Neural crest cell (in vitro differentiated cells): ENCODE measurements at places on chromosomes 3 and 15.

DNA sequence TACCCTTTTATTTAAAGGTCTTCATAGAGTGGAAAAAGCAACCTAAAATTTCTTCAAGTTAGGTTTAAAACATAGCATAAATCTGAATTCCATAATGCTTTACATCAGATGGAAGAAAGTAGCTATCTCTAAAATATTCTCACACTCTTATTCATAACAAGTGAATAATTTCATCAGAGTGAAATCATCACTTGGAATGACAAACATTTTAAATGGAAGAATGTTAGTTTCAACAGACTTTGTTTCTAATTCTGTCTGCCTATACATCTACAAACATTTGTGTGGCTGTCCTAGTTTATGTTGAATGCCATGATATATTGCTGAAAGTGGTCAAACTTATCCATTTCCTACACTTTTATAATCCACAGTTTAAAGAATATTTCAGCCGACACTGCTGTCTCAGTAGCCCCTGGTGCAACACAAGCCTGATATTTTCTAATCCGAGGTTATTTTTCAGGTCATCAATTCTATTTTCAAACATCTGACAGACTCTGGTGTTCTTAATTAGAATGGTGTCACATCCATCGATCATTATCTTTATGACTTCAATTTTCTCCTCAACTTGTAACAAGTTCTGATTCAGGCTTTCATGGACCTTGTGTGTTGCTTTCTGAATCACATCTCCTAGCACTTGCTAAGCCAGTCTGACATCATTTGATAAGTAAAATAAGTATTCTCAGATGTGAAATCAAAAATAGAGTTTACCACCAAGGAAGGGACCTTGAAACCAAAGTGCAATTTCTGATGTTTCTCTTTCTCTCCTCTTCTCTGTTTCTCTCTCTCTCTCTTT is 17.1 kb upstream of the CNTN3 start:
- no peaks in the 10 kb centered on the region for H3K36me3 ChIP-seq
- H3K4me3 ChIP-seq = no peak overlapping the region
- H3K4me1 ChIP-seq = no peaks in the 10 kb centered on the region
- no peaks in the 10 kb centered on the region for H3K27me3 ChIP-seq

DNA sequence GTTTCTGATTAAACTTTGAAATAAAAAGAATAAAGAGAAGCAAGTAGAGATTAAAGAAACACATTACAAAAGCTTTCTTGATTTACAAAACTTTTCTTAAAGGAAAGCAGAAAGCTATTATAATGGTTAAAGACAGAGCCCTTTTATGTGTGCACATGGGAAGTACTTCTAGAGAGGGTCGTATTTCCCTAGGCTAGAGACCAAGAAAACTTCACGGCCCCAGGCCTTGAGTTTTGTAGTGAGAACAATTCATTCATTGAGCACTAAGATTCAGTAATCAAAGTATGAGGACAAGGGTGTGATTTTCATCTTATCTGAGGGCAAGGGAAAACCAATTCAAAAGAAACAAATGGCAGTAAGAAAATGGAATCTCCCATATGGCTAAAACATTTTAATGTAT is 854.1 kb downstream of the ROBO1 start:
- H3K4me1 ChIP-seq = peaks cover 63% of the 10 kb centered on the region
- DNase-seq = peak; percentile 18
- peaks cover 5% of the 10 kb centered on the region for H3K36me3 ChIP-seq

- H3K4me1 ChIP-seq = no peaks in the 10 kb centered on the region
- DNase-seq = no peak
- H3K27me3 ChIP-seq = no peaks in the 10 kb centered on the region
- H3K27ac ChIP-seq = no peak overlapping the region
- no peak overlapping the region for H3K4me3 ChIP-seq
- peaks cover 7% of the 10 kb centered on the region for H3K36me3 ChIP-seq
These were observed 23.9 kb downstream of the SLTM start for GRCh38 chr15:58909616-58910015.

DNA sequence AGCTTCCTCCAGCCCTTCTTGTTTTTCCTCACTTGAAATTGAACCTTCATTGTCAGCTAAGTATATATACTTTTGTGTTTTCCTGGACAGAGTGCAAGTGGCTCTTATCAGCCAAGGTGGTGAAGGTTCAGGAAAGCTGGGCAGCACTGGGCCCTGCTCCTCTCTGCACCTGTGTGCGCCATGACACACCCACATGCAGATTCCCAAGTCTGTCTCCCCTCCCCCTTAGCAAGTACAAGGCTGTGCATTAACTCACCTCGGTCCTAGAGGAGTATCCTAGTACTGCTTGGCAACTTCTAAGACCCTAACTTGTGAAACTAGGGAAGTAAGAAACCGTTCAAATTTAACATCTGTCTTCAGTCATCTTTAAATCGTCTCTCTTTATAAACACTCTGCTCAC is 85.8 kb downstream of the SLC49A4 start:
- no peak for DNase-seq
- H3K36me3 ChIP-seq = peaks cover 2% of the 10 kb centered on the region
- H3K27me3 ChIP-seq = no peaks in the 10 kb centered on the region
- H3K27ac ChIP-seq = no peak overlapping the region
- no peak overlapping the region for H3K4me3 ChIP-seq

GRCh38 chr3:78858910-78859309 is 908.9 kb downstream of the ROBO1 start:
- peaks cover 12% of the 10 kb centered on the region for H3K36me3 ChIP-seq
- no peaks in the 10 kb centered on the region for H3K27me3 ChIP-seq
- DNase-seq = no peak
- H3K4me3 ChIP-seq = no peak overlapping the region
- H3K4me1 ChIP-seq = peaks cover 9% of the 10 kb centered on the region
- no peak overlapping the region for H3K27ac ChIP-seq

DNA sequence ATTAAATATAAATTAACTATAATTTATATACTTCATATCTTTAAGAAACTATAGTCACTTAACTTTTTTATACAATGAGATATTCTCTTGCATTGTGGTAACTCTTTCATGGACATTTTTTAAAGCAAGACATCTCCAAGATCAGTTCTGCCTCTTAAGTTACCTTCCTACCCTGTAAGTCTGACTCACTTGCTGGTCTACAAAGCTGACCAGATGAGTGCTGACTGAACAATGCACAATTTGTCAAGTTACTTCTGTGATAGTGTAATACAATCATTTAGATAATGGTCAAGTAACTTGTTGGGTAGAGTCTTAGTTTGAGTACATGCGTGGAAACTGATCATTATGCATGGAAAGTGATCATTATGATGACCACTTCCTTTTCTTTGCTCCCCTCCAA is 145.9 kb downstream of the MEIS2 start:
- no peaks in the 10 kb centered on the region for H3K27me3 ChIP-seq
- no peak overlapping the region for H3K27ac ChIP-seq
- H3K36me3 ChIP-seq = peaks cover 4% of the 10 kb centered on the region
- peaks cover 31% of the 10 kb centered on the region for H3K4me1 ChIP-seq
- DNase-seq = no peak

DNA sequence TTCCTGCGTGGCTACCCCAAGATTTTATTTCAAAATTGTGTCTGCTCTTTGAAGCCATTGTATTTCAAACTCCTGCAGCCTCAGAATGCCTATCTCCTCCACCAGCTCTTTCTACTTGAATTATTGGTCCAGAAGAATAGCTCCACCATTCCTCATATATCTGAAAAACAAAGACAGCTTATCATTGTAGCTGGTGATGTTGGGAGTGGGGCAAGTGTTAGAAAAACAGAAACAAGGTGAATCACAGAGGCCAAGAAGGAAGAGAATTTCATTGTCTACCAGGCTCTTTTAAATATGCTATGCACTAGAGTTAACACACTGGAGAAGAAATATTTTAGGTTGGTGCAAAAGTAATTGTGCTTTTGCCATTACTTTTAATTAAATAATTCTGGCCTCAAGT is 307.9 kb upstream of the ROPN1 start:
- H3K4me1 ChIP-seq = peaks cover 15% of the 10 kb centered on the region
- H3K27ac ChIP-seq = no peak overlapping the region
- H3K36me3 ChIP-seq = peaks cover 2% of the 10 kb centered on the region
- no peak for DNase-seq
- H3K27me3 ChIP-seq = no peaks in the 10 kb centered on the region

- no peak for DNase-seq
- peaks cover 3% of the 10 kb centered on the region for H3K4me1 ChIP-seq
- no peak overlapping the region for H3K4me3 ChIP-seq
- H3K36me3 ChIP-seq = no peaks in the 10 kb centered on the region
- H3K27me3 ChIP-seq = no peaks in the 10 kb centered on the region
These were observed 52.6 kb downstream of the AGTR1 start for GRCh38 chr3:148750296-148750695.
